Stimulated activated CD8-positive, alpha-beta memory T cell treated with anti-CD3 and anti-CD28 coated beads, Interleukin-2, amount 100 ng/mL, for 48 hours (primary cell): ENCODE measurements at places on chromosomes 5 and 9.

DNA sequence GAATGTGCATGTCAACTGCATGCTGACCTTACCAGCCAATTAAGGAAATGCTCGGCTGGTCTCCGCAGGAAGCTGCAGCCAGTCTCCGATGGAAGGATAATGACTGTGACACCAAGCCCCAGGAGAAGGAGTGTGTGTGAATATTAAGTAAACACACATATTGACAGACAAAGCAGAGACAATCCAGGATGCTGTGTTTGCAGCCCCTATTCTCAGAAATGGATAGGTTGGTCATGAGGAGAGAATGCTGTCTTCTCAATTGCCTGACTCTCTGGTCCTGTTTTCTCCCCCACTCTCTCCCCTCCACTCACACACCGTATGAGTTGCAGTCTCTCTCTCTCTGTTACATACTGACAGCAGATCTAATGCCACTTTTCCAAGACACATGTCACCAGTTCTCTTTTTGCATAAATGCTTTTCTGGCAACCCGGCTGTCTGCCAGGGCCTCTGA is 85.7 kb downstream of the EPB41L4A start:
- DNase-seq = no peak

GRCh38 chr9:72297516-72297915 is 67.5 kb downstream of the ZFAND5 start:
- DNase-seq = no peak

DNA sequence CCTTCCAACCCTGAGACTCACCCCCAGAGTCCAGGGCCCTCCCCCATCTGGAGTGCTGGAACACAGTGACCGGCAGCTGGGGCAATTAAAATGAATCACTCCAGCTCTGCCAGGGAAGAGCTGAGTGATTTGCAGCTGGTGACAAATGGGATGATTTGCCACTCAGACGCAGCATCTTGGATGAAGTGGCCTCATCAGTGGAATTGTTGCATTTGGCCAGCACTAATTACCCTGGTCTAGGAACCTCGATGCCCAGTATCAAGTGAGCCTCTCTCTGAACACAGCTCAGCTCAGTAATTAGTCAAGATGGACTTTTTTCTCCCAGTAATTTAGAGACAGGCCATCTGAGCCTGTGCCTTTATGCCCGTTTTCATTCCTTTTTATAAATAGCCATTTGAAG is 259.5 kb downstream of the GRIA1 start:
- no peak for DNase-seq

DNA sequence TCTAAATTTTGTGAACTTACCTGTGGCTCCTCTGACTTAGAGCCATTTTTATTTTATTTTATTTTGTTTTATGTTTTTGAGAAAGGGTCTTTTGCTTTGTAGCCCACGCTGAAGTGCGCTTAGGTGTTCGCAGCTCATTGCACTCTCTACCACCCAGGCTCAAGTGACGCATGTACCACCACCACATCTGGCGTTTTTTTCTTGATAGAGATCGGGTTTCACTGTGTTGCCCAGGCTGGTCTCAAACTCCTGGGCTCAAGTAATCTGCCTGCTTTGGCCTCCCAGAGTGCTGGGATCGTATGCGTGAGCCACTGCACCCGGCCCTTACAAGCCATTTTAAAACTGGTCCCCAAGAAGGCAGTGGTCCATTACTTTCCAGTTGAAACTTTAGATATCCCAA is 18.5 kb downstream of the MATR3 start:
- DNase-seq = no peak

DNA sequence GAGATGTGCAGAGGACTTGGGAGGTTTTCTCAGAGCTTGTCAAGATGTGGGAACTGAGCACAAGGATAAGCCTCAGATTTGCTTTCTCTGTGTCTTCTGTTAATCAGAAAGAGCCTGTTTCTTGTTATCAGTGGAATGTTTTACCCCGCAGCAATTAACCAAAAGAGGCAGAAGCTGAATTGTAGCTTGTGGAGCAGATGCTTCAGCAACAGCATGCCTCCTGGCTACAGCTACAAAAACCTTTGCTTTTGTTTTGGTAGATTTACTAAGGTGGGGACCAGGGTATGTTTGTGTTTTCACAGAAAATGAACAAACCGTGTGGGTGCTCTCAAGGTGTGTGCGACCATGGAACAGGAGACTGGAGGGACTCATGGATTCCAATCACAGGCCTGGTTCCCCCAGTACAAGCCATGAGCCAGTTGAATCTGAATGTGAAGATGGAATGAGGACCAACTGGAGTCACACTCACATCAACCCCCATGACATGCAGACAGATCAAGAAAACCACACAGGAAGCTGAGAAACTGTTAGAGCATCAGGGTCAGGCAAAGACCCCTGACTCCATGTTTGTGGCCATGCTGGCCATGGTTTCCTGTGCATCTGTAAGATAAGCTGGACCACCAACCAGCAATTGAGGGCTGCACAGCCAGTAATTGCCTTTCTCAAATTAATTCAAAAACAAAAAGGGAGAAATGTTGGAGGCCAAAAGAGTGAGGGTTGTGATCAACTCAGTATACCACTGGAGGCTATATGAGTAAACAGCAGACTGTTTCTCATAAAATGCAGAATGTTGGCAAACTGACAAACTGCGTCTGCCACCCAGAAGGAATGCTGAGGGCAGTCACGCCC is 6.9 kb downstream of the UGT3A2 start:
- DNase-seq = no peak

- DNase-seq = no peak
Observed at GRCh38 chr5:113384782-113385285, 50.0 kb downstream of the TSSK1B start.

GRCh38 chr5:14298126-14298847 is 155.1 kb downstream of the TRIO start:
- DNase-seq = no peak

GRCh38 chr5:99807346-99807745 is 727.8 kb upstream of the FAM174A start:
- DNase-seq = no peak

- DNase-seq = no peak
Observed at GRCh38 chr5:151405334-151406160, 41.9 kb upstream of the SLC36A1 start.

- no peak for DNase-seq
Observed at GRCh38 chr9:32441678-32442077, 57.2 kb downstream of the ACO1 start.

- no peak for DNase-seq
Observed at GRCh38 chr5:18397371-18397770, 763.1 kb downstream of the TAF11L14 start.

GRCh38 chr9:130229759-130230158 is 35.8 kb upstream of the HMCN2 start:
- DNase-seq = no peak

DNA sequence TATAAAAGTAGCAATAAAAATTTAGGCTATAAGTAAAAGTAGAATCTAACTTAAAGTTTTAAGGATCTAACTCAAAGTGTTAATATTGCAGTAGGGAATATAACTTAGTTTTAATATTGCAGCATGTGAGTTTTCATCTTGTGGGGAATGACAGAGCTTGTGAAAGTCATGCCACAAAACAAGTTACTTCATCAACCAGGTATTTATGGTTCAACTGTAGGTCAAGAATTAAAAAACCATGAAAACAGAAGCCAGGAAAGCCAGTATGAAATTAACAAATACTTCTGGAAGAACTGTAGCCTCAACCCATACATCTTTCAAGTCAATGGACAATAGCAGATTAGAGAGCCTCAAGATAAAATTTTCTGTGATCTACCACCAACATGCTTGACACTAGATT is 19.0 kb downstream of the HMGCS1 start:
- no peak for DNase-seq

GRCh38 chr5:172933238-172933637 is 26.0 kb upstream of the RPL26L1 start:
- no peak for DNase-seq

GRCh38 chr5:115165790-115166189 is 3.9 kb downstream of the TRIM36 start:
- DNase-seq = no peak

DNA sequence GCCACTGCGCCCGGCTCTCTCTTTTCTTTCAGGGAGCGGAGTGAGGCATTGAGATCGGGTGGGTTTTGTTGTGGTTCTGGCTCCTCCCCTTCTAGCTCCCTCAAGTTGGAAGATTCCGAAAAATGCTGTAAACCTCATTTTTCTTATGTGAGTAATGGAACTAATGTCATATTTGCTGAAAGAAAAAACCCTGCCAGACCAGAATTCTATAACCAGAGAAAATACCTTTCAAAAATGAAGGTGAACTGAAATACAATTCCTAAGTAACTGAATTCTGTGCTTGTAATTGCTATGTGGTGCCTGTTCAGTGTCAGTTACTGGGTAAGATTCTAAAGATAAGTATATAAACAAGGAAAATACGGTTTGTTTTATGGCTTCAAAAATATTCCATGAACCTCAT is 30.9 kb upstream of the CDK20 start:
- DNase-seq = no peak

GRCh38 chr9:99140685-99141314 is 35.9 kb downstream of the TGFBR1 start:
- DNase-seq = no peak

DNA sequence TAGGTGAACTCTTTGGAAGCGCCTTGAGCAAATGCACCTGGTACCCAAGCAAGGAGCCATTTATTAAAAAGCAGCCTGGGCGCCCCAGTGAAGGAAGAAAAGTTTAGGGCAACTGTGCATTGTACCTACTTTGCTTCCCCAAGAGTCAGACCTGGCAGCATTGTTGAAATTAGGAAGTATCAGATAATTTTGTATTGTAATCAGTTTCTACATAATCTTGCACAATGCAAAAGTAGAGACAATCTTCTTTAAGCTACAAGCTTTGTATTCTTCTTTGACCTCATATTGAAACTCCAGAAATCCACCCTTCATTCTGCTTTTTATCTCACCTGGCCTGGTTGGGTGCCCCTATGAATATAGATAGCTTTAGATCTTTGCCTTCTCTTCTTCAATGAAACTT is 490.8 kb downstream of the RASEF start:
- DNase-seq = no peak

DNA sequence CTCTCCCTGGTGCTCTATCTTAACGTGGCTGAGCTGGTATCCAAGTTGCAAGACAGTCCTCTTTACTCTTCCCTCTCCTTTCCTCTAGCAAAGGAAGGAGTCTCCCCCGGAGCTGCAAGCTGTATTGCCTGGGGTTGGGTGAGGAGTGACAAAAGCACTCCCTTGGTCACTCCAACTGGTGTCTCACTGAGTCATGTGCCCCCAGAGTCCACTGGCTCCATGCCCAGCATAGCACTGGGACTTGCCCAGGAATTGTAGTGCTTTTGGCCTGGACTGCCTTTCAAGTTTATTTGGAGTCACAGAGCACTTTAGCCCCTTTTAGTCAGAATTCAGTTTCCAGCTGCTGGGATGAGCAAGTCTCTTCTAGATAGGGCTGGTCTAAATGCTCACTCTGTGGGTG is 82.6 kb upstream of the FST start:
- no peak for DNase-seq

GRCh38 chr5:152332716-152333460 is 72.2 kb downstream of the NMUR2 start:
- DNase-seq = no peak

DNA sequence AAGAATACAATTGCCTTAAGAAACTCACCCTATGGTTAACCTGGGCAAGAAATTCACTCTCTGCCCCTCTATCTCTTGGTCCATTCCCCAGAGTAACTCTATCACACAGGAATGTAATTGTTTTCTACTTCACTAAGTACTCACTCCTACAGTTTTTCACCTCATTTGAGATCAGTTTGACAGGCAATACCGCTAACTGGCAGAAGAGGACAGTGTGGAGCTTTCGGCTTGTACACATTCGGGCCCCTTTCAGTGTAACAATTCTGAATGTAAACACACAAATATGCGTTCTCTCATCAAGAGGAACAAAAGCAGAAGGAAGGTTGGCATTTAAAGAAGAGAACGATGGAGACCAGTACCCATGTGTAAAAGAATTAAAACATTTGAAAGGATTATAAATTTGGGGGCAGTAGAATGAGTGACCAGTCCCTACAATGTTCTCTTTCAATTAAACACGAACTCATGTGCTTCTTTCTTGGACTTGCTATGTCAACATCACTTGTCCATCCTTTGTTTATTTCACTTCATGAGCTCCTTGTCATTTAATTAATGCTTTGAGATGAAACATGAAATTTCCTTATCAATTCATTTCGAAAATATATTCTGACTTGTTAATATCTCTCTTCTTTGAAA is 188.5 kb upstream of the GRAMD2B start:
- DNase-seq = no peak

DNA sequence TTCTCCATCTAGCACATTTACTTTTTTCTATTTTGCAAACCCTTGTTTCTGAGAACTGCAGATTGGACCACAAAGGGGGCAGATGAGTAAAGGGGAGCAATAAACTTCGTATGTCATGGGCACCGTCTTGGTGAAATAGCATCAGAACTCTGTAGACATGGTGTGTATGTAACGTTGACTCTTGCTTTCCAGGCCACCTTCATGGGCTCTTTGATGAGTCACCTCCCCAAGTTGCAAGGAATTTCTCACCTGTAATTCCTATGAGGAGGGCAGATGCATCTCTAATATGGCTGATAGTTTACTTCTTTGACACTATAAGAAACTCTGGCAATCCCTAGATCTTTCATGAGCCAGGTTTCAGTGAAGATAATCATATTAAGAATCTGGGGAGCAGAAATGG is 163.4 kb upstream of the PLPPR1 start:
- no peak for DNase-seq

DNA sequence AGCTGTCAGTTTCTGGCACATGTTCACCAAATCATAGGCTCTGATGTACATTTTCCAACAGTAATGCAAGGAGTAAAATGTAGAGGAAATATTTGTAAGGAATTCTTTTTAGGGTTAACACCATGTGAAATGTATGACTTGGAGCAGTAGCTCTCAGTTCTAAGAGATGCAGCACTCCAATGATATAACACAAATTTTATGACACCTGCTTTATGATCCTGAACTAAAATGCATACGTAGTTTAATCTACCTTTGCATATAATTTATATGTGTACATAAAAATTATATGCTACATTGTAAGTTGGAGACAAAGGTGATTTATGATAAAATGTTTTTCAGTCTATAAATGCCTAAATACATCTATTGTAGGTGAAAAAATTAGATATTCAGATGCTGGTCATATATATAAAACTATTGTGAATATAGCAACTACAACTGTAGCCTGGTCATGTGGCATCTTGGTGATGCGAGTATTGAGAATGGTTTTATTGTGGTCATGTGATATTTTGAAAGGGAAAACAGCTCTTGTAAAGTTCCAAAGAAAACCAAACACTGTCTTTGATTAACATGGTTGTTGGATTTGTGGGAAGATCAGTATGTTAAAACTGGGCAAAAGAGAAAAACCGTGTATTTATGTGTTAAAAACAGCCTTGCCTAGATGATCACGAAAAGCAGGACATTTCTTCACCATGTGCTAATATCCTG is 171.0 kb downstream of the TRIO start:
- DNase-seq = no peak
